Naive thymus-derived CD8-positive, alpha-beta T cell (primary cell): ENCODE measurements at places on chromosomes 5 and 9. TPM values are rescaled to one million over a fixed set of nuclear protein-coding genes. Genes with fewer than 3 reads are reported as not detected.
A peak's percentile ranks its signal among the peaks of the same experiment; 100 is the strongest.

DNA sequence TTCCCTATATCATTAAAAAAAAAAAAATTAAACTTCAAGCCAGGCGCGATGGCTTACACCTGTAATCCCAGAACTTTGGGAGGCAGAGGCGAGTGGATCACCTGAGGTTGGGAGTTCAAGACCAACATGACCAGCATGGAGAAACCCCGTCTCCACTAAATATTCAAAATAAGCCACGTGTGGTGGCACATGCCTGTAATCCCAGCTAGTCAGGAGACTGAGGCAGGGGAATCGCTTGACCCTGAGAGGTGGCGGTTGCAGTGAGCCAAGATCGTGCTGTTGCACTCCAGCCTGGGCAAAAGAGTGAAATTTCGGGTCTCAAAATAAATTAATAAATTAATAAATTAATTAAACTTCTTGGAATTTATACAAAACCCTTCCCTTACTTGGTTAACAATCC is 358.6 kb upstream of the CDH9 start:
- no peaks in the 10 kb centered on the region for H3K27me3 ChIP-seq
- H3K27ac ChIP-seq = no peak overlapping the region
- no peak for DNase-seq
- no peaks in the 10 kb centered on the region for H3K4me1 ChIP-seq

DNA sequence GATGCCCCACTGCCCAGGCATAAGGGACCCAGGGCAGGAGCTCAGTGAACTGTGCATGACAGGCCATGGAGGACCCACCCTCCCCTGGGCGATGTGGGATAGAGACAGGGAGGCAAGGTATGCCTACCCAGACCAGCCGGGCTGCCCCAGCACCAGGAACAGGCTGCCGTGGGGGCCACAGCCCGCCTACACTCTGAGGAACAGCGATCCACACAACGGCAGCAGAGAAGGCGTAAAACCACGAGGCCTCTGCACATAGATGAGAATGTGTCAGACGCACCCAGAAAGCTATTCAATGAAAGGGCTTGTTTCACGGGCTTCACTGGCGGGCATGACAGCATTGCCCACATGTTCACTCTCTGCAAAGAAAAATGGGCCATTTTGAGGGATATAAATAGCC is 49.5 kb downstream of the SEMA4D start:
- H3K4me1 ChIP-seq = peaks cover 59% of the 10 kb centered on the region
- DNase-seq = no peak
- peaks cover 77% of the 10 kb centered on the region for H3K36me3 ChIP-seq
- peak overlapping the region; percentile 92 for H3K27ac ChIP-seq
- H3K4me3 ChIP-seq = peak overlapping the region; percentile 84

DNA sequence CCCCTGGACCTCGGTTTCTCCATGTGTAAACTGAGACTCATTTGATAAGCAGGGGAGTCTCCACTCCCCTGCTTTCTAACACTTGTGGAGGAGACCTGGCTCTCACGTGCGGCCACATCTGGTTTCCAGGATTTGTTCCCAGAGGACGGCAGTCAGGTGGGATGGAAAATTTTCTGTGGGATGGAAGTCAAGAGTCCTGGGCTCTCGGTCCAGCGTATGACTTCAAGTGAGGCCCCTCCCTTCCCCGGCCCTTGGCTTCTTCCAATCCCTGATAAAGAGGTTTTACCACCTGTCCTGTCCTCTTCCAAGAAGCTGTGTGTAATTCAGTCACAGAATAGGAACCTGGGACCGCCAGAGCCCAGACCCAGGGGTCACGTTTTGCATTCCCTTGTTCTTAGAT is 35.0 kb downstream of the TMOD1 start:
- no peaks in the 10 kb centered on the region for H3K4me1 ChIP-seq
- DNase-seq = no peak
- H3K27ac ChIP-seq = no peak overlapping the region
- no peak overlapping the region for H3K4me3 ChIP-seq
- H3K27me3 ChIP-seq = peaks cover 20% of the 10 kb centered on the region

FBP2 gene
- total RNA-seq = not detected

SPINK4 gene
- total RNA-seq = not detected
